ENCODE measurements at places on chromosomes 5 and 9. TPM values are rescaled to one million over a fixed set of nuclear protein-coding genes. Genes with fewer than 3 reads are reported as not detected.

The PCDHGA4 gene
- 0.34 TPM for polyA plus RNA-seq

The SPEF2 gene
- 1.2 TPM for polyA plus RNA-seq

The MAMDC2 gene
- polyA plus RNA-seq, result 3.2 TPM

The TIMD4 gene
- 1.00 TPM for polyA plus RNA-seq

The SLC46A2 gene
- polyA plus RNA-seq, result 0.67 TPM

The CTSV gene
- 0.34 TPM for polyA plus RNA-seq

The GFPT2 gene
- 83.0 TPM for polyA plus RNA-seq

The TAF11L9 gene
- polyA plus RNA-seq, result not detected

The ADAM19 gene
- 0.60 TPM for polyA plus RNA-seq

The RNF183 gene
- not detected for polyA plus RNA-seq

The GARIN3 gene
- polyA plus RNA-seq, result not detected

The PCDH12 gene
- polyA plus RNA-seq, result 0.89 TPM

The FOXD1 gene
- 0.31 TPM for polyA plus RNA-seq

The SOHLH1 gene
- polyA plus RNA-seq, result not detected

The MOB3B gene
- 3.5 TPM for polyA plus RNA-seq
